ENCODE measurements at places on chromosomes 3 and 15.

GRCh38 chr3:75048650-75049049 lies 434.2 kb upstream of the CNTN3 start:
- DNase-seq = no peak

DNA sequence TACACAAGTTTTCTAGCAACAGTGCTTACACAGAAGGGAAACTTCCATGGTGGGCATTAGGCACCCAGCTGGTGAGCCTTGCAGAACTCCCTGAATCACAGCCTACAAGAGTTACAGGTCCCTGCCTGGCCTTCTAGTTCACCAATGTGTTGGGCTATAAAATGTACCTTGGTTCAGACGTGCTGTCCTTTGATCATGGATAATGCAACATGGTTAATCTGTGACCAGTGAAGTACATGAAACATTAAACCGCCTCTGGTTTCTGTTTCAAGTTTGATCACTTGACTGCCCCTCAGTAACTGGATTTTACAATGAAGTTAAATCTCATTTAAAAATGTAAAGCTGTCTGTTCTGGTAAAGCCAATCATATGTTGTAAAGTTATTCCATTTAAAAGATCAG lies 51.8 kb downstream of the FMN1 start:
- no peak for DNase-seq

GRCh38 chr15:78979456-78980320 lies 34.8 kb upstream of the CTSH start:
- peak; percentile 27 for DNase-seq

GRCh38 chr3:5442106-5442785 lies 254.7 kb downstream of the EDEM1 start:
- DNase-seq = no peak

DNA sequence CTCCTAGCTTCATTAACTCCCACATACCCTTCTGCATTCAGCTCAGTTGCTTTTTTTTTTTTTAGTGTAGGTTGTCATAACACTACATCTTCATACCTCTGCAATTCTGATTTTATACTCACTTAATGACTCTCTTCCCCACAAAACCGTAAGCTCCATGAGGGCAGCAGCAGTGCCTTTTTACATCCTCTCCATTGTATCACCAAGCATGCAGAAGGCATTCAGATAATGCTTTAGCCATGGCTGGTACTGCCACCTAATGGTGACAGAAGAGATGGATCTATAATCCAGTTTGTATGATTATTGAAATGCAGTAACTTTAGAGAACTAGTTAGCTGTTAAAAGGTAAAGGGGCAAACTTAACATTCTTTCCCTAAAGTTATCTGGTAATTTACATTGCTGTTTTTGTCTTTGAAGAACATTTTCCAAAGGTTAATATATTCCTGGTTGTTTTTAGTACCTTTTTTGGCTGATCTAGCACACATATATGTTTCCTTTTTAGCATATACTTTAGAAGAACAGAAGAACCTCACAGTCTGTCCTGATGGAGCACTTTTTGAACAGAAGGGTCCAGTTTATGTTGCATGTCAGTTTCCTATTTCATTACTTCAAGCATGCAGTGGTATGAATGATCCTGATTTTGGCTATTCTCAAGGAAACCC lies 36.8 kb downstream of the ATP1B3 start:
- peak; percentile 1 for DNase-seq
